ENCODE measurements at places on chromosomes 12 and 14.

DNA sequence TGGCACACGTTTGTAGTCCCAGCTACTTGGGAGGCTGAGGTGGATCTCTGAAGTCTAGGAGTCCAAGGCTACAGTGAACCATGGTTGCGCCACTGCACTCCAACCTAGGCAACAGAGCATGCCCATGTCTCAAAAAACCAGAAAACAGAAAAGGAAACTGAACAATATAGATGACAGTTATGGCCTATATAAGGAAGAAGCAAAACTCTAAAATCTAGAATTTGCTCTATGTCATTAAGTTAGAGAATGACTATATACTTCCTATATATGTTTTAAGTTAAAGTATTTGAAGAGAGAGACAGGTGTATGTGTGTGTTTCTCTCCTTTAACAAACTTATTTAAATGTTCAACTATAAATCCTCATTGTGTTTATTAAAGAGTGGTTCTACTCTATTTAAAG is 65.8 kb downstream of the MNAT1 start:
- no peak for DNase-seq

GRCh38 chr12:62098132-62098531 is 162.1 kb upstream of the USP15 start:
- DNase-seq: no peak

- DNase-seq: no peak
Measured at GRCh38 chr14:63893701-63894458, 41.1 kb downstream of the SYNE2 start.

DNA sequence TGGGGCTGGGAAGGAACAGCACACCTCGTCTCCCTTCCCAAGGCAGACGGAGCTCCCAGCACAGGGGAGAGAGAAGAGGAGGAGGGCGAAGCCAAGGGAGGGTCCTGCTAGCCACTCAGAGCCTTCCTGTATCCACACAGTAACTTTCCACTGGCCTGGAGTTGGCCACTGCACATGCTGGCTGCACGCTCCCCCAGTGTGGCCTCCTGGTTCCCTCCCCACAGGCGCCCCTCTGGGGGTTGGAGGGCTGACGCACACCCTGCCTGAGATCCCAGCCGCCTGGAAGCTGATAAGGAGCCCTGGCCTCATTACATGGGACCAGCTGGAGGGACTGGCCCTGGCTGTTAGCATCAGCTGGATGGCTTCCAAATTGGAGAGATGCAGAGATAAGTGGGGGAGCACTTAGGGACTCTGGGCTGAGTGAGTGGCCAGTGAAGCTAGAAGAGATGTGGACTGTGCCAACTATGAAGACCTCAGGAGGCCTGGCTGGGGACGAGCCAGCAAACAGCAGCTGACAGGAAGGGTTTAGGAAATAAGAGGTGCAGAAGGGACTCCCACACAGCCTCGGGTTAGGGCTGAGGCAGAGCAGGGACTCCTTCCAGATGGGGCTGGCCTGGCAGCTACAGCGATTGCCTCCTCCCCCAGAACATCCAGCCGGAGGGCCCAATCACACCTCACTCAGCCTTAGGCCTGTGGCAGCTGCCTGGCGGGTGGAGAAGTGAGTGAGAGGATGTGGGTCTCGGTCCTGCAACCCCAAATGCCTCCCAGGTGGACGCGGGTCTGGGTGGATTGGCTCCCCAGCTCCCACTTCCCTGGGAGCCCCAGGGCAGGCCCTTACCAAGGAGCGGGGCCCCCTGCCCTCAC is 26.3 kb upstream of the BCDIN3D start:
- no peak for DNase-seq

GRCh38 chr12:109357032-109357431 is 9.3 kb downstream of the MYO1H start:
- no peak for DNase-seq

DNA sequence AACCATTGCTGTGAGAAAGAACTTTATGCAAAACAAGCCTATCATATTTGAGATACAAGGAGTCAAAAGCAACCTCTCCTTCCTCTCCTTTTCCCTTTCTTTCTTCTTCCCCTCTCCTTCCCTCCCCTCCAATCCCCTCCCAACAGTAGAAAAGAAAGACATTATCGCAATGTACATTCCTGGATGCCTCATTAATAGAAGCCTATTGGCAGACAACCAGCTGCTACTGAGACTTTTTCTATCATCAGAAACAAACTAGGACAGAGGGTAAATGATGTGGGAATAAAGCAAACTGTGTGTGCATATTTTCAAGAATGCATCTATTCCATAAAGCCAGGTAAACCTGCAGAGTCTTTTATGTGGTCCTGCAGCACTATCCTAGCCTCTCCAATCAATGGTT is 237.2 kb downstream of the ITPR2 start:
- DNase-seq: no peak

DNA sequence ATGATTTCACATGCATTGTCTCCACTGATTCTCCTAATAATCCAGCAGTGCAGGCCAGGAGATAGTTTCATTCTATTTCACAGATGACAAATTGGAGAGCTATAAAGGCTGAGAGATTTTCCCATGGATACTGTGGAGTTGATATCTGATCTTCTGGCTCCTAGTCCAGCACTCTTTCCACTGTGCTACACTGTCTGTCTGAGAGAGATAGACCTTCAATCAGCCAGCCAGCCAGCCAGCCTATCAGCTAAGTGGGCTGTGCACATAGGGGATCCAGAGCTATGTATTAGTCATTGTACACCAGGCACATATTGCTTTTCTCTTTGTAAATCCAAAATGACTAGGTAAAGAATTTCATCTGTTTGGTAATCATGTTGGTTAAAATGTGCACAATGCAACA is 91.8 kb upstream of the ATP2B1 start:
- no peak for DNase-seq

GRCh38 chr12:124497039-124497438 is 70.4 kb downstream of the NCOR2 start:
- no peak for DNase-seq

GRCh38 chr12:24852420-24852819 is 96.5 kb downstream of the BCAT1 start:
- DNase-seq: no peak

DNA sequence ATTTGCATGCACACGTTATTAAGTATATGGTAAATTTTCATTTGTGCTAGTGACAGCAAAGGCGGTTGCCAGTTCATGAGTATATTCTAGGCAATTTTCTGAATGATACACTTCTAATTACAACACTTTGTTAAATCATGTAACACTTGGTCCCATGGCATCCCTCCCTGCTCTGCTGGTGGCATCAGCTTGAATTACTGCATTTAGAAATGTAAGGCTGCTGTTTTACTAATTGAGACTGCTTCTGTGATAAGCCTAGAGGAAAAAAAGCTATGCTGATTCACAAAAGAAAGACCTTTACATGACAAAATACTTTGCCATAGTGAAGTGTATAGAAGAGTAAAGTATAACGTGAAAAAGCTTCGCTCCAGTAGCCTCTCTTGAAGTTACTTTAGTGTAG is 636.1 kb downstream of the KCNH5 start:
- DNase-seq: no peak

DNA sequence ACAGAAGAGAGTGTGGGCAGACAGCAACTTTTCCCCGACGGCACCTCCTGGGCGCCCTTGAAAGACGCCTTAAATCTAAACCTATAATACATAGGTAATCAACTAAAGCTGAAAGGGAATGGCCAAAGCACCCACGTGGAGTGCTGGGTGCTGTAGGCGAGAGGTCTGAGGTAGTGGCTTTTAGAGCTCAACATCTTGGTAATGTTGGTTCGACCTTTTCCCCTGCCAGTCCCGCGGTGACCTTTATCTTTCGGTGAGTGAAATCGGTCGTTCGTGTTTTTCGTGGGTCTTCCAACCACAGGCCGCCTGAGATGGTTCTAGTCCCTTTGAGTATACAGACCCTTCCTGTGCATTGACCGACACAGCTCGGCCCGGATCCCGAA is 9.1 kb downstream of the OR6S1 start:
- DNase-seq: no peak

DNA sequence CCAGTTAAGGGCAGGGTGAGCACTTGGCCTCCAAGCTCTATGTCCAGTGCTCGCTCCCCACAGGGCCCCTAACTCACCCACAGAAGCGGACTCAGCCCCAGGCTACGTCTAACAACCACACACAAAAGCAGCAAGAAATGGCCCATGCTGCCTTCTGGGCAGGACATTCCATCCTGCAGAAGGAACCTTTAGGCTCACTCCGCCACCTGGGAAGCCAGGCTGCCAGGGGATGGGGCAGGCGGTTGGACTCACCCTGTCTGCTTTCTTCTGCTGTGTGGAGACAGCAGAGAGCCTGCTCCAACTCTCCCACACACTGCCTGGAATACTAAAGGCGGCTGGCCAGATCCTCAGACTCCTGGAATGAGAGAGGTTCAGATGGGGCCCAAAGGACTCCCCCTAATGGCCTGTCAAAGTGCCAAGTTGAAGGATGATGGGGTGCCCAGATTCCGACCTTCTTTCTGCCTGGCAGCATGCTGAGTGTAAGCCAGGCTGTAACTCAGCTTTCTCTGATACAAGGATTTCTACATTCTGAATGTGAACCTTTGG is 27.7 kb upstream of the BLTP3B start:
- no peak for DNase-seq

DNA sequence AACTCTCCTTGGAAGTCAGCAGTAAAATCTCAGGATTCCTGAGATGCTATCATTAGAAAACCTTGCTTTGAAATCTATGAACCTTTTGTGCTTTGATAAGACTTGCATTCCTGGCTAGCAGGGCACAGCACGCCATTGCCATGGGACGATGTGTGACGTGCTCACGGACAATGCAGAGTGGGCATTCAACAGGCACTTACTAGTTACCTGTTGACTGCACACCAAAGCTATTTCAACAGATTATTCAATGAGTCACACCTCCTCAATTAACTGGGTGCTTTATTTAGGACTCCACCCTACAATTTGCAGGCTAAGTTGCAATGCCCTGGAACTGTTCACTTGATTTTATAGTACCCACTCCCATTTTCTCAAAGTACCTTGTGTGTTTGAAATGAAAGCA is 11.3 kb downstream of the NOS1 start:
- no peak for DNase-seq

DNA sequence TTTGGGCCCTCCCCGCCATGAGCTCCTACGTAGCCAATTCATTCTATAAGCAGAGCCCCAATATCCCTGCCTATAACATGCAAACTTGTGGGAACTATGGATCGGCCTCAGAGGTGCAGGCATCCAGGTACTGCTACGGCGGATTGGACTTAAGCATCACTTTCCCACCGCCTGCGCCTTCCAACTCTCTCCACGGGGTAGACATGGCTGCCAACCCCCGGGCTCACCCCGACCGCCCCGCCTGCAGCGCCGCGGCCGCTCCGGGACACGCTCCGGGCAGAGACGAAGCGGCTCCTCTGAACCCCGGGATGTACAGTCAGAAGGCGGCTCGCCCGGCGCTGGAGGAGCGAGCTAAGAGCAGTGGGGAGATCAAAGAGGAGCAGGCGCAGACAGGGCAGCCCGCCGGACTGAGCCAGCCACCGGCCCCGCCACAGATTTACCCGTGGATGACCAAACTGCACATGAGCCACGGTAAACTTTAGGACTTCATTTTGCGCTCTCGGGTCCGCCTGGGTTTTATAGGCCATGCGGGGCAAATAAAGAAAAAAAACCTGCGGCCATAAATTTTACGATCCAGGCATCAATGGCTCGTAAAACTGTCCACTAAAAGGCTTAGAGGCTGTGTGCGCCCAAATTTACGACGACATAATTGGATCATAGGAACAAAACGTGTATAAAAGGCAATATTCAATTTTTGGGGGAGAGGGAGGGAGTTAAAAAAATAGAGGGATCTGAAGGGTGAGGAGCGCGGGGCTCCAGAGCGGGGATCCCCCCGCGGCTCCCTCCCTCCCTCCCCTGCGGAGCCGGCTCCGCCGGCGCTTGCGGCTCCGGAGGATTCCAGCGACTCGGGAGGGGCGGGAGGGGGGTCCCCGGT is 493 bp downstream of the HOXC5 start:
- DNase-seq: no peak

- DNase-seq: no peak
Measured at GRCh38 chr14:71372411-71372838, 465.2 kb downstream of the PCNX1 start.

DNA sequence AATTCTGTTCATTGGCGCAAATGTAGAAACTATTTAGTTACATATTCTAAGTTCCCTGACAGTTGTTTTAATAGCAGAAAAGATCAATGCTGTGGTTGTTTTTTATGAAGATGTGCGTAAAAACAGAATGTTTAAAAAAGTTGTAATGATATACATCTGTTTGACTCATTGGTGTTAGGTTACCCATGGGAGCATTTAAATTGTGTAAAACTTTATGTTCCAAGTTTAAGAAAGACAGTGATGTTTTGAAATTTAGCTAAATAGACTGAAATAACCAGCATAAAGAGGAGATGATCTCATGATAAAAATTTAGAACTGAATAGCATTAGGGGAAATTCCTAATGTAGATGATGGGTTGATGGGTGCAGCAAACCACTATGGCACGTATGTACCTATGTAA is 3.6 kb downstream of the PELI2 start:
- no peak for DNase-seq

- DNase-seq: no peak
Measured at GRCh38 chr14:72416892-72417291, 477.0 kb downstream of the DPF3 start.

- DNase-seq: no peak
Measured at GRCh38 chr14:80867091-80867490, 74.4 kb downstream of the CEP128 start.

GRCh38 chr14:54474232-54474793 is 14.5 kb downstream of the GMFB start:
- no peak for DNase-seq

DNA sequence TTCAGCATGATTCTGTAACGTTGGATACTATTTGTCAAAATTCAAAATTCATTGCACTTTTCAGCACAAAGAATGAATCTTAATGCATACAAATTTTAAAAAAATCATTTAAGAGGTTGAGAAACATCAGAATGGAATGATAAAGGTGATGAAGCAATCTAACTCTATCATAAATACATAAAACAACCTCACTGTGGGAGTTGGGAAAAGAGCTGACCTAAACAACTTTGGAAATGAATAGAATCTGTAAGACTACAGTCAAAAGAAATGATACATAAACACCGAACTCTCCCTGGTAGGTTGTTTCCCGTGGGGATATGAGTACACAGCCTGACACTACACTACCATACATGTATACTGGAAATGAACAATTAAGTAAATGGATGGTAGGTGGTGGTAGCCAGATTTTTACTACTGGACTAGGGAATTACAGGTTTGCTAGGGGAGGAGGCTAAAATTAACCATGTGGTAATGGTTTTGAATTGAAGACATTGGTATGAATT is 64.9 kb upstream of the PARP11 start:
- no peak for DNase-seq

GRCh38 chr12:113104953-113105510 is 30.5 kb downstream of the RASAL1 start:
- no peak for DNase-seq

- DNase-seq: no peak
Measured at GRCh38 chr12:118020036-118020435, 3.5 kb downstream of the RFC5 start.

Measured in stimulated activated CD8-positive, alpha-beta memory T cell treated with anti-CD3 and anti-CD28 coated beads, Interleukin-15, amount 100 ng/mL, for 4 hours (primary cell).